Osteocyte (in vitro differentiated cells): ENCODE measurements at places on chromosomes 7 and 10.

DNA sequence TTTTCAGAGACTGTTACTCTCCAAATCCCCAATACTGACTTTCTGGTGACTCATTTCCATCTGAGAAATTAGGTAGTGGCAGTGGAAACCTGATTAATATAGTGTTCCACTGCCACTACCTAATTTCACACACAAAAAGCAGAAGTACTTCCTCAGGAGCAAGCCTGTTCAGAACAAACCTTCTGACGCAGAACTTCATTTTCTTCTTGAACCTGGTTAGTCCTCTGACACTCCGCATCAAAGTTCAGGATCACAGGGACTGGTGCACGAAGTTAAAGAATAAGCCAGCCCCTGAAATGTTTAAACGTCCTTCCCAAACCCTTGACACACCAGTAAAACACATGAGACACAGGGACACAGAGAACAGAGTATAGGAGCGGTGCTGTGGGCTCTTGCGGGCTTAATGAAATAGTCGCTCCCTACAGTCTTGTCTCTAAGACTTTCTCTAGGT lies 4.4 kb downstream of the WDR91 start:
- no peak for DNase-seq

GRCh38 chr10:103396789-103397087 lies 312 bp downstream of the PDCD11 start:
- no peak for DNase-seq

- DNase-seq: no peak
Observed at GRCh38 chr7:16741676-16742075, 11.9 kb upstream of the TSPAN13 start.

GRCh38 chr7:108268200-108268820 lies 138.1 kb upstream of the LAMB4 start:
- no peak for DNase-seq

- DNase-seq: no peak
Observed at GRCh38 chr7:110507369-110507768, 583.6 kb upstream of the LRRN3 start.

GRCh38 chr7:75762350-75762917 lies 9.6 kb downstream of the CCL26 start:
- no peak for DNase-seq

- DNase-seq: no peak
Observed at GRCh38 chr7:123242467-123243092, 42.8 kb upstream of the SLC13A1 start.

DNA sequence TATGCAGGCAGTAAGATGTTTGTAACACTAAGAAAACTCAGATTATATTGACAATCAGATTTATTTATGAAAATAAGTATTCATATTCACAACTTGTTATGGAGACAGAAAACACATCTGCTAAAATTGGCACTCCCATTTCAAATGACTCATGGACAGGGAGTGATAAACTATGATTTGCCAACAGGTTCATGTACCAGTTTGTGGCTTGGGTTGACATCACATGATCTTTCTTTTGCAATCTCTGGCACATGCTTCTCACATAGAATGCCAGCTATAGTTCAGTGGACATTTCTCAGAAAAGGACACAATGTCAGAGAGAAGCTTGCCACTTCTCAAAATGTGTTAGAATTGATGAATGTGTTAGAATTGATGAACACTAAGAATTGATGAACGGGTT lies 663.2 kb upstream of the ANKRD30A start:
- no peak for DNase-seq

GRCh38 chr7:74057987-74058386 lies 25.6 kb upstream of the LIMK1 start:
- no peak for DNase-seq

GRCh38 chr10:78755877-78756455 lies 312.8 kb upstream of the ZMIZ1 start:
- no peak for DNase-seq

DNA sequence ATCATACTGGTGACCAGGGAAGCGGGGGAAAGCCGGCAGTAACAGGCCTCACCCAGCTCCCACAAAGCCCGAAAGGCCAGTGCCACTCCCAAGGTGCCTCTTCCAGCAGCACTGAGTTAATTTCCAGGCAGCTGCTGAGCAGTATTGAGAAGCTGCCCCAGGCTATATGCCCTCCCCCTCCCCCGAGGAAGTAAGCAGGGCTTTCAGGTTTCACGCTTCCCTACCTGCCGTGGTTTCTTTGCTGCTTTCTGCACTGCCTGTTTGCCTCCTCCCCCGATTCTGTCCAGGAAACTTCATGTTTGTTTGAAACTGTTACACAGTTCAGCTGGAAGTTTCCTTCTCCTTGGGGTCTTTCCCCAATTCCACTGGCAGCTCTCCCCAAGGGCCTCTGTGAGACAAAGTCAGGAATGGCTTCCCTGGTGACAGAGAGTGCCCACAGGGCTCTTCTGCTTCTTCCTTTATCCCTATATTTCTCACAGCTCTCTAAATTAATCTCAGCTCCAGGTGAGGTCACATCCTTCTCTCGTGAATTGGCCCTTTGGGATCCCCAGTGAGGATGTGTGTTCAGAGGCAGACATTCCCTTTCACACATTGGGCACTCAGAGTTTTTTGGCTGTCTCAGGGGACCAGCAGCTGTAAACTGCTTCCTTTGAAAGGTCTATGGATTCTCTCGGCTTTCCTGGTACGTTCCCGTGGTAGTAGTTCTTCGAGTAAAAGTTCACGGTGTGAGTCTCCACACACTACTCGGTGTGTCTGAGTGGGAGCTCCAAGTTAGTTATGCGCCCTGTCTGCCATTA lies 19.4 kb downstream of the C1GALT1 start:
- DNase-seq: no peak

- no peak for DNase-seq
Observed at GRCh38 chr7:151468217-151469018, 28.5 kb upstream of the CRYGN start.

DNA sequence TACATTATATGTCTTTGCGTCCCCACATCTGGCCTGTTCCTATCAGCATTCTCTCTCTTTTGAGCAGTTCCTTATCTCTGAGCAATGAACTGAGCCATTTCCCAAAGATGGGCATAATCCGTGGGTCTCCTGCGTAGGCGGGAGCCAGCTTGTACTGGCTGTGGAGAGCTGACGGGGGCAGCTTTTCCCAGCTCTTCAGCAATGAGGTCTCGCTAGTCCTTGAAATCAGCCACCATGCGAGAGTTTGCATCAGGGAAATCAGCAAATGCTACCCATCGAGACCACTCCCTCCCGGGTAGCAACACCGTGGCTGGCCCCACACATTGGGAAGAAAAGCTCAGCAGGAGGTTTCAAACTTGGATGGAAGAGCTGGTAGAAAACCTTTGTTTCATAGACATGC lies 51.9 kb upstream of the FAM180A start:
- DNase-seq: no peak

DNA sequence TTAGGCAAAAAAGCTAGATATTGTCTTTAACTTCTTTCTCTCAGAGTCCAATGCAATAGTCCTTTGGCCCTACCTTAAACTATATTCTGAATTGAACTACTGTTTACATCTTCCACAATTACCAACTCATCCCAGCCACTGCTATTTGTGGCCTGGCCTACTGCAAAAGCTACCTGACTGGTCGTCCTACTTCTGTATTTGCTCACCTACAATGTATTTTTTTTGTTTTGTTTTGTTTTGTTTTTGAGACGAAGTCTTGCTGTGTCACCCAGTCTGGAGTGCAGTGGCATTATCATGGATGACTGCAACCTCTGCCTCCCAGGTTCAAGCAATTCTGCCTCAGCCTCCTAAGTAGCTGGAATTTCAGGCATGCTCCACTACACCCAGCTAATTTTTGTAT lies 51.2 kb downstream of the ARL4A start:
- DNase-seq: no peak

- DNase-seq: no peak
Observed at GRCh38 chr7:98335411-98335977, 54.0 kb downstream of the BRI3 start.

DNA sequence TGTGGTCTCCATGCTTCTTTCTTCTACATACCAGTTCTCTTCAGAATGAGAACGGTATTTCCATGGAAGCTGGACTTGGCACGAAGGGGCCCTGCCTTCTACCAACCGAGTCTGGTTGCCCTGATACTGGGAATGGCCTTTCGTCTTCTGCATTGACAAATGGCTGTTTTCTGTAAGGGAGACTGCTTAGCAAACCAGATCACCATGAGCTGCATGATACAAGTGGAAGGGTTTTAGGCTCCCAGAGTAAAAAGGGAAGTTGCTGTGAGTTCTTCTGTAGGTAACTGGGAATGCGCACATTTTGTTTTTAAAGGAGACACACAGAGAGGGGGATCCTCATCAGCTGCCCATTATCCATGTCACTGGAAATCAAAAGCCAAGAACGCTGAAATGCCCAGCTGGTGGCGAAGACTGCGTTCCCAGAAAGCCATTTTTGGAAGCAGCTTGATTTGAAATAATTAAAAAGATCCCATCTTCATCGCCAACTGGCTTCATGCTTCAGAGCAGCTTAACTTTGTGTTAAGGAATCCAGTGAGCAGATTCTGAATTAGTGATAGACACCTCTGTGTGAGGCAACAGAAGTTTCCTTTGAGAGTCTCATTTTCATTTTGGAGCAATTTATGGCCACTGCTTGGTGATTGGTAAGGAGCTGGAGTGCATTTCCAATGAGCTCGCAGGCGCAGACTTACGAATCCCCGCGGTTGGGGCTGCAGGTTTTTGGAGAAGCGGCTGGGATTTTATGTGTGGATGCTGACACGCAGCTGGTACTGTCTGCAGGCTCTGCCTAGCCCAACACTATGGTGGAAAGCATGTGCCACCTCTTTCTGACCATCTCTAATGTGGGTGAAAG lies 672.7 kb upstream of the FOXK1 start:
- DNase-seq: no peak

DNA sequence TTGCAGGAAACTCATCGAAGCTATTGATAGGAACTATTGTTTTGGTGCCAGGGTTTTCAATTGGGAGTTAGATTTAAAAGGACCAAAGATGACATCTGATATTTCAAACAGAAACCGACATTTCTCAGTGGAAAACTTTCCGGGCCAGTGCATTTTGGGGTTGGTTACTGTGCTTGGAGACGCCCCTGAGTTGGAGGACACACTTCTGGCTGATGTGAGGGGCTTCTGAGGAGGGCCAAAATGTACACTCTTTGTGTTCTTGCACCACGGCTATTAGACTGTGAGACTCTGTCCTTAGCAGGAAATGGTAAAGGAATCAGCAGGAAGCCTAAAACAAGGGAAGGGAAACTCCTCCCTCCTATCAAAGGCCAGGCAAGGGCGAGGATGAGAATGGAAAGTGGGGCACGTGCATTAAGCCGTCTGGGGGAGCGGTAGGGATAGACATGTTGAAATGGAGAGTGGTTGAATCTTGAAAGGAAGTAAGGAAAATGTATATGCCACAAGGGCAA lies 1.8 kb upstream of the SRGN start:
- DNase-seq: no peak

DNA sequence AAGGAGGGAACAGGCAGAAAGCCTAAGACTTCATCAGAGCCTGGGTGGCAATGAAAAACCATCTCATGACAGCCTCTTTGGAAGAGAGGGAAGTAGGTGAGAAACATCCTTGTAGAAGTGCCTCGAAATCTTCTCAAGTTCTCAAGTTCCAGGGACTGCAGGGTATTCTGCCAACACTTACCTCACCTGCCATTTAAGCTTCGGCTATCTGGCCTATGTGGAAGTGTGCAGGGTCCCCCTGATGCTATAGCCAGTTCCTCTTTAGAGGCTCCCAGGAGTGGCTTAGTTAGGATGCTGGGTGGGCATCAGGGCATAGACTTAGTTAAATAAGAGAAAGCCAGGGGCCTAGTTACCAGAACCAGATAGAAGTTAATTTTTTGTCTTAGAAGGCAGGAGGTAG lies 27.0 kb downstream of the ABCC2 start:
- DNase-seq: no peak

- DNase-seq: no peak
Observed at GRCh38 chr10:119761106-119761505, 35.3 kb downstream of the INPP5F start.

DNA sequence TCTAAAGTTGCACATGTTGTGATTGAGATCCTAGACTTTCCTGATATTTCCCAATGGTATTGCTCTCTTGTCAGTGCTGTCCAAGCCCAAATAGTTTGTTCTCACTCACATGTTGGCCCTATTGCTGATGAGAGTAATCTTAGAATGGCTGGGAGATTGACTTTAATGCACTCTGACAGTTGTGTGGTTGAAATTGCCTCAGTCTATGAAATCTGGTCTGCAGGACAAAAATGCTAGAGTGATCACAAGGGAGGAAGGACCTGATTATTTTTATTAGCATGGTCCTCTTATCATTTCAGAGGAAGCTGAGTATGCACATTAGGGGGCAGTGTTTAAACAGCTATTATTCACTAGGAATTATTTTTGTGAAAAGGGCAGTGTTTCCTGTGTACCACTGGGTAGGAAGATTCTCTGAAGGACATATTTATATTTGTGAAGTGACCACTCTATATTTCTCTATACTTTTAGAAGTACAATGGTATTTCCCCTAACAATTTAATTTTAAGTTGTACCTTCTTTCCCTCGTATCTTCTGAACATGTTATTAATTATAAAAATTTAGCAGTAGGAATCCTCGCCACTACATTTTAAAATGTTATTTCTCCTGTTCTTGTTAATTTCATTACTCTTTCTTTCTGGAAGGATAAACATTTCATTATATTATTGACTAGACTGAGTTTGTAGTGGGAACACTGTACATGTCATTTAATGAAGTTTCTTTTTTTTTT lies 64.4 kb downstream of the SUGCT start:
- DNase-seq: peak; percentile 68

DNA sequence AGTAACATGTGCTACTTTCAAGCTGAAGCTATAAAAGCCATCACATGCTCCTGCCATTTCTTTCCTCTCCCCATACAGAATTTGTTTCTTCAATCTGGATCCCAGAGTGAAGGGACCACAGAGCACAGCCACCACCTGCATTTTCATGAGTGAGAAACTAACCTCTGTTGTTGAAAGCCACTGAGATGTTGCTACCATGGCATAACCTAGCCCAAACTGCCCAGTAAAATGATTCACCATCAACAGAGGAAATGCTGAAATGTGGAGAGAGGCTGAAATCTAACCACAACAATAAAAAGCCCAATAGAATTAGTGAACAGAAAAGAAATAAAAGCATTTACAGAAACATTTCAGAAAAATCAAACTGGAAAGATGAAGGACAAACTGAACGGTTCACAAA lies 125.2 kb downstream of the AMPH start:
- no peak for DNase-seq

- DNase-seq: no peak
Observed at GRCh38 chr7:20388084-20388483, 57.4 kb downstream of the ITGB8 start.

GRCh38 chr10:44183667-44184632 lies 200.9 kb downstream of the CXCL12 start:
- DNase-seq: no peak
